HCEC 1CT (cell line): ENCODE measurements at places on chromosomes 1 and 21.

GRCh38 chr1:117389779-117390178 lies 22.5 kb downstream of the MAN1A2 start:
- DNase-seq: no peak

- DNase-seq: no peak
Observed at GRCh38 chr1:116986421-116987255, 14.9 kb upstream of the CD101 start.

GRCh38 chr1:63859480-63860275 lies 85.9 kb downstream of the ROR1 start:
- no peak for DNase-seq

- DNase-seq: no peak
Observed at GRCh38 chr1:109136766-109137165, 22.9 kb downstream of the ELAPOR1 start.

- DNase-seq: peak; percentile 93
Observed at GRCh38 chr1:184622136-184622823, 132.4 kb downstream of the EDEM3 start.

GRCh38 chr1:103108376-103109150 lies at the start of gene COL11A1:
COL11A1 (minus strand) TSS chr1:103108522; CDS start chr1:103108178, 344 bp downstream.
- no peak for DNase-seq

- DNase-seq: no peak
Observed at GRCh38 chr1:20047096-20047495, 22.9 kb upstream of the PLA2G5 start.

DNA sequence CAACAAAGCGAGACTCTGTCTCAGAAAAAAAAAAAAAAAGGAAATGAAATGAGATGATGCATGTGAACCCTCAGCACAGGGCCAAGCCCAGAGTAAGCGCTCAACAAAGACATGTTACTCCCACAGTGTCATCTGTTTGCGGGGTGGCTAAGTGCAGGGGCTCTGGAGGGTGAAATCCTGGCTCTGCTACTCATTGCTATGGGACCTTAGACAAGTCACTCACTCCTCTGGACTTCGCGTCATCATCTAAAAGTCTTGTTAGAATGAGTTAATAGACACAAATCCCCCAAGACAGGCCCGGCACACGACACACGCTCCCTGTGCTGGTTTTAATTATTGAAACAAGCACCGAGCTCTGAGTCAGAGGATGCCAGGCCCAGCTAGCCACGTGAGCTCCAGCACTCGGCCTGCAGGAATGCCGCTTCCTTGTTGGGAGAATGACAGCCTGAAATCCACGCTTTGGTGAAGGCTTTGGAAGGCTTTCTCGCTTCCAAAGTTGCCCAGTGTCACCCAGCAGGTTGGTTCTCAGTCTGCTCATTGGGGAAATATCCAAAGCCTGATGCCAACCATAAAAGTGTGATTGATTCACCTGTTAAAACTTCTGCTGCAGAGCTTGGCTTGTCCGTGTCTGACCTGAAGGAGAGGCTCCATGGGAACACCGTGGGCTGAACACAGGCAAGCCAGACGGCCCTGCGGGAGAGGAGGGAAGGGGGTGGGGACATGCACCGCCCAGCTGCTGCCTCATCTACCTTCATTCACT lies 36.7 kb upstream of the TARDBP start:
- DNase-seq: peak; percentile 70

DNA sequence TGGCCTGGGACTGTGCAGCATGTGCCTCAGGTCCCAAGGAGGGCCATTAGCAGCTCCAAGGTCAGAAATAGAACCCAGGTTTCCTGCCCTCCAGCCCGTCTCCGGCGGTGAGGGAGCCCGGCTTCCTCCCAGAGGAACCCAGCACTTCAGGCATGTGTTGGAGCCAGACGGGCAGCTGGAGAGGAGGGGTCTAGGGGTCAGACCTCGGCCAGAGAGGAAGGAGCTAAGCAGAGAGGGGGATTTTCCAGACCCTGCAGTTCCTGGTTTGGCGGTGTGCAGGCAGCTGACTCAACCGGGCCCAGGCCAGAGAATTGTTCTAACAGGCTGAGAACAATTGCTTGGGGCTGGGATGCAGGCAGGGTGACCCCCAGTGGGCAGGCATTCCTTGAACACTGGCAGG lies 37.1 kb downstream of the HSPG2 start:
- no peak for DNase-seq

DNA sequence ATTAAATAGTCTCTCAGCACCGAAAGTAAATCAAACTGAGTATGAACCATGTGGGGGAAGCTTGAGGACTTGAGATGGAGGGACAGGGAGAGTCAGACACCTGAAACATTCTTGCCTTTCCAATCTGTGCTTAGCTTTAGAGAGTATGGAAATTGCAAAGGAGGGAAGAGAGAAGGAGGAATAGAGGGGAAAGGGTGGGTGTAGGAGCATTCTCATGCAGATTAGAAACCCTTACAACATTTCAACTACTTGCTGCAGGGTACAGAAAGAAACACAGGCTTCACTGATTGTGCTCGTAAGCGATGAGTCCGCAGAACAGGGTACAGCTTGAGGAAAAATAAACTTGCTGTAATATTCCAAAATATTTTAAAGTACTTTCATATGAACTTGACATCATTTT lies 73.8 kb downstream of the NIBAN1 start:
- DNase-seq: no peak

GRCh38 chr1:160360227-160360695 lies 6.6 kb upstream of the NHLH1 start:
- DNase-seq: no peak

GRCh38 chr1:107941123-107941522 lies 23.9 kb downstream of the VAV3 start:
- no peak for DNase-seq

GRCh38 chr1:75136195-75136815 lies 2.1 kb downstream of the LHX8 start:
- no peak for DNase-seq

DNA sequence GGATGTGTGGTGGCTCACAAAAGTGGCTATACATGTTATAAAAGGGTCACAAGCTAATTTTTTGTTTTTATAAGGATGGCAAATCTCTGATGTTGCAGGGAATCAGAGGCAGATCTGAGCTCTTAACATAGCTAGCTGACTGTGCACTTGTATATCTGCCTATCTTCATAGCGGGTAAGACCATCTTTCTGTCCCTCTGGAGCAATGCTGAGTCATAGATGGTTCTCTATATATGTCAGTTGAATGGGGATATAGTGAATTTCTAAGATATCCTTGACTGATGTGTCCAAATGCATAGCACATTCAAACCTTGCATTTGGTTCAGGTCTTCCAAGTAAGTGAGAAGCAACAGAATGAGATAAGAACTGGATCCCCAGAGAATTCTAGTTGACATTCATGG lies 272.6 kb upstream of the PROX1 start:
- no peak for DNase-seq

DNA sequence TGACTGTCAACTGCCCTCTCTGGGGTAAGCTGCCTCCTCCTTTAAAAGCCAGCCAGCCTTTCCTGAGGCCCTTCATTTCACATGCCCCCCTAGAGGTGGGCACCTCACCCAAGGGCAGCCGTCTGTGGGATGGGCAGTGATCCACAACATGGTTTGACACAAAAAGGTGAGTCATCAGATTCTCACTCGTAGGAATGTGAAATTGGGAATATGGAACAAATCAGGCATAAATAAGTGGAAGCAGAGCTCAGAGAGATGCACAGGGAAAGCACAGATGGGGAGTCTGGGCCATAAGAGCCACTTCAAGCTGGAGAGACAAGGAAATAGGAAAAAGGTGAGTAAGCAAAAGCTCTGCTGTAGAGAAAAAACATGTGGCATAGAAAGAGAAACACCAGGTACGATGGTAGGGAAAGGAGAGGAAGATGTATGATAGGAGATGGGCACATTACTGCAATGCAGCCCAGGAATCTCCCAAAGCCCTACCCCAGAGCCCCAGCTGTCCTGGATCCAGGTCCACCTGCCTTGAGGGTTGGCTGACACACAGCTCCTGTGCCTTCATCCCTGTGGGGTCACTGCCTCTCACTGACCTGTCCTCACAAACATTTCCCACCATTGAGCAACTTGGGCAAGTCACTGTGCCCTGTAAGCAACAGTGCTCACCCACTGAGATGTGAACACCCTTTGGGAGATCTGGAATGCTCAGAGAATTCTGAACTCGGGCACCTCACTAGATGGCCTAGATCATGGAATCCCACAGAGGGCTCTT lies 86.6 kb downstream of the ASTN1 start:
- DNase-seq: no peak

- DNase-seq: no peak
Observed at GRCh38 chr1:94104776-94105580, 16.0 kb downstream of the ABCA4 start.

- DNase-seq: no peak
Observed at GRCh38 chr1:63442141-63442475, 74.7 kb downstream of the ALG6 start.

GRCh38 chr21:19535356-19535755 lies 1131.8 kb upstream of the TMPRSS15 start:
- no peak for DNase-seq

GRCh38 chr1:222275729-222276465 lies 272.0 kb downstream of the HHIPL2 start:
- no peak for DNase-seq

DNA sequence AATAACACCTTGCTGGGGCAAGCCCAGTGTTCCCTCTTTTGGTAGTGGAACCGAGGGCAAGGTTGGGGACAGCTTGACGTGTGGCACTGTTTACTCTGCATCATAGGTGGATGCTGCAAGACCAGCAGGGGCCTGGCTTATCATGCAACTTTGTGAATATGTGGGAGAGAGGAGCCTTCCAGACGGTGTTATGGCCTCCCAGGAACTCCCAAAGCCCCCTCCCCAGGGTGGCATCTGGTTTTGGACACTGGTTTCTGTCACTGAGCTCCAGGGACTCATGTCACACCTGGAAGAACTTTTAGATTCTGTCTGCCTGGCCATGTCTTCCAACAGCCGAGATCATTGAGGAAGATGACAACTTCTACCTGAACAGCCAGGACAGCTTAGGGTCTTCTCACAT lies 1.4 kb upstream of the TLR5 start:
- no peak for DNase-seq

DNA sequence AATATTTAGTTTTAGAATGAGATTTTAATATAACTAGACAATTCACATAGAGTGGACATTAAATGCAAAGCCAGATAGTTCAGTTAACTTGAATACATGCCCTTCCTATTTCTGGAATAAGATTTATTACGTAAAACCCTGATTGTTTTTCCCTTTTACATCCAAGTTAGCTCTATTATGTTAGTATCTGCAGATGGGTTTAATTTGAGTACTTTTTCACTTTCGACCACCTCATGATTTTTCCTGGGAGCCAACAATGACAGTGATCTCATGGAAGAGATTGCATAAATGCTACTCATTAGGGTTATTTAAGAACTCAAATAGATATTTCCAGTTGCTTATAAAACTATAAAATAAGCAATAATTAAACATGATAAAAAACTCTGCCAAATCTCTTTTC lies 199.4 kb upstream of the PTGFR start:
- no peak for DNase-seq

GRCh38 chr1:37574834-37575480 lies 18.2 kb downstream of the DNALI1 start:
- peak; percentile 89 for DNase-seq

GRCh38 chr1:185972096-185972850 lies 238.1 kb downstream of the HMCN1 start:
- DNase-seq: peak; percentile 20

DNA sequence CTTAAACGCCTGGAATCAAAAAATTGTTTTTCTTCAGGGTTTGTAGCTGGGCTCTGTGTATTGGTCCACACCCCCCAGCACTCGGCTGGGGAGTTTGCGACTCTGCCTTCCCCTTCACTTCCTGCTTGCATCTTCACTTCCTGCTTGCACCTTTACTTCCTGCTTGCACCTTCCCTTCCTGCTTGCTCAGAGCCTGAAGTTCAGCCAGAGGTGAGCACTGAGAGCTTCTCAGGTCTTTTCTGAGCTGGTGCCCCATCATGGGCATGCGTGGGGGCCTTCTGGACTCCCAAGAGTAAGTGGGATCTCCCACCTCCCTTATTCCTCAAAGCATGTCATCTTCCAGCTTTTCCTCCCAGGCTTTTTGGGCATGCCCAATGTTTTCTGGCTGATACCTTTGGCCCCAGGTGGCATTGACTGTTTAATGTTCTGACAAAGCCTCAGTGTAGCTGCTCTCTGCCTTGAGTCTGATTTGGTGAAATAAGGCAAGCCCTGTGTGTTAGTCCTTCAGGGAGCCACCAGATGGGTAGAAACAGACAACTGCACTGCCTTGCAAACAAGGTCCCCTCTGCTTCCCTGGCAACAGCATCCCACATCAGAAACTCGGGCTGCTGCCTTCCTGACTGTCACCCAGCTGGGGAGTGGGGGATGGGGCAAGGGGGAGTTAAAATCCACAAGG lies 3.5 kb downstream of the KRTAP10-2 start:
- no peak for DNase-seq

GRCh38 chr1:219324629-219325367 lies 151.1 kb downstream of the LYPLAL1 start:
- DNase-seq: peak; percentile 97

GRCh38 chr1:56709269-56709880 lies 64.3 kb downstream of the PRKAA2 start:
- DNase-seq: peak; percentile 64

GRCh38 chr1:246219508-246220030 lies 287.5 kb downstream of the SMYD3 start:
- no peak for DNase-seq

DNA sequence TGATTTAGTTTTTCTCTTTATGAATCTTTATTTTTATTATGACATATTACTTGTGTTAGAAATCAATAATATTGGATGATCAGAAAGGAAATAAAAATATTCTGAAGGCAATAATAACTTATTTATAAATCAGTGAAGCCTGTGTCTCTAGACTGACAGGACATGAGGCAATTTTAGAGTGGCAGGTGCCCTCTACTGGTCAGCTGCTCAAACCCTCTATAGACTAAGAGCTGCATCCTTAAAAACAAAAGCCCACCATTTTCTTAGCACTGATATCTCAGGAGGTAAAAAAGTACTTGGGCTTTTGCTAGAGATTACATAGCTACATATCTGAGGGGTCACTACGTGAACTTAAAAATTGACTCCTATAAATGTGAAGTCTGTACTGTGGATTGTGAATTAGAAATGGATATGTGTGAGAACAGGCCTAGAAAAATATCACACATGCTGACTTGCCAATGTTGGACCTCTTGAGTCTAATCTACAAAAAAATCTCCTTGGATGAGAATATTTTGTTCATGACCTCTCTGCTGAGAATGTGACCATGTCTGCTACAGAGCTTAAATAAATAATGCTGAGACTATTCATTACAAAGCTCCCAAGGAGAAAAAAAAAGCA lies 597.9 kb upstream of the ADAMTS5 start:
- peak; percentile 70 for DNase-seq
